Lower leg skin (tissue), 4 donors: ENCODE measurements at places on chromosomes 7 and 10. TPM values are rescaled to one million over a fixed set of nuclear protein-coding genes. Genes with fewer than 3 reads are reported as not detected.

DNA sequence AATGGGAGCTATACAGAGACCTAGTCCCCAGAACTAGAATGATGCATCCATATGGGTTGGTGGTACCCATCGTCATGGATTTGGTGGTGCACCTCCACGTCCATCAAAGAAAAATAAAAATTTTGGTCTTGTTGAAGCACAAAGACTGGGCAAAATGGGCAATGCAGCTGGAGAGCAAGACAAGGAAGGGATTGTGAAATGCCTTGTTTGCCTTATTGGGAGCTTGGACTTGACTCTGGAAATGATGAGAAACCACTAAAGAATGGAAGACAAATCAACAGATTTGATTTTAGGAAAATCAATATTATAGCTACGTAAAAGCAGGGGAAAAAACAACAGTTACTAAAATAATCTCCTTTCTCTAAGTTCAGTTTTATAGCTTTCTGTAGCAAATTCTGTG, 150.9 kb downstream of the CPED1 start:
- no peak for DNase-seq

DNA sequence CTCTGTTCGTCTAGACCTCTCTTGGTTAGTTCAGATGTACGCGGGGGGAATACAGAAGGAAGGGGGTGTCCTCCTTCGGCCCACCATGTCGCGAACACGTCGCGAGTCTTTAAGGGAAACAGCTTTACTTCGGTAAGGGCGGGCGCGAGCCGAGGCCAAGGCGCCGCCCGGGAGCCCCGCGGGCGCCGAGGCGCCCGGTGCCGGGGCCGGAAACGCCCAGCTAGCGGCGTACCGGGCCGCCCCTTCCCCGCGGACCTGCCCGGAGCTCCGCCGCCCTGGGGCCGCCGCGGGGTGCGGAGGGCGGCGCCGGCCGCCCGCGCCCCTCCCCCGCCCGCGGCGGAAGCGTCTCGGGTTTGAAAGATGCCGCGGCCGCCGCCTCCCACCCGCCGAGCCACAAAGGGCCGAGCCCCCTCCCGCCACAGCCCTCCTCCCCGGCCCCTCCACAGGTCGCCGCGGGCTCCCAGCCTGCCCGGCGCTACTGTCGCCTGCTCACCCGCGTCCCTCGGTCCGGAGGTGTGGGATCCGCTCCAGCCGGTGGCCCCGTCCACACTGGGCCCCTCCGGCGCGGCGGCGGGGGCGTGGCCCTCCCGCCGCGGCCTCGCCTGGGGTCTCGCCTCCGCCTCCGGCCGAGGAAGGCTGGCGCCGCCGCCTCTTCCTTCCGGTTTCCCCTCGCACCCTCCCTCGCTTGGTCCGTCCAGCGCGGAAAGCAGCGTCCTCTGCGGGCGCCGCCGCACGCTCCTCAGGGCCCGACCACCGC, at the start of gene KBTBD2:
TSS of gene KBTBD2 (minus strand) at position 718 of the 757 bp plus-strand sequence. CDS start 12,156 bp downstream, outside the sequence.
- DNase-seq: peak; percentile 79

GRCh38 chr7:90839316-90839715, 243.2 kb downstream of the CDK14 start:
- DNase-seq: no peak

DNA sequence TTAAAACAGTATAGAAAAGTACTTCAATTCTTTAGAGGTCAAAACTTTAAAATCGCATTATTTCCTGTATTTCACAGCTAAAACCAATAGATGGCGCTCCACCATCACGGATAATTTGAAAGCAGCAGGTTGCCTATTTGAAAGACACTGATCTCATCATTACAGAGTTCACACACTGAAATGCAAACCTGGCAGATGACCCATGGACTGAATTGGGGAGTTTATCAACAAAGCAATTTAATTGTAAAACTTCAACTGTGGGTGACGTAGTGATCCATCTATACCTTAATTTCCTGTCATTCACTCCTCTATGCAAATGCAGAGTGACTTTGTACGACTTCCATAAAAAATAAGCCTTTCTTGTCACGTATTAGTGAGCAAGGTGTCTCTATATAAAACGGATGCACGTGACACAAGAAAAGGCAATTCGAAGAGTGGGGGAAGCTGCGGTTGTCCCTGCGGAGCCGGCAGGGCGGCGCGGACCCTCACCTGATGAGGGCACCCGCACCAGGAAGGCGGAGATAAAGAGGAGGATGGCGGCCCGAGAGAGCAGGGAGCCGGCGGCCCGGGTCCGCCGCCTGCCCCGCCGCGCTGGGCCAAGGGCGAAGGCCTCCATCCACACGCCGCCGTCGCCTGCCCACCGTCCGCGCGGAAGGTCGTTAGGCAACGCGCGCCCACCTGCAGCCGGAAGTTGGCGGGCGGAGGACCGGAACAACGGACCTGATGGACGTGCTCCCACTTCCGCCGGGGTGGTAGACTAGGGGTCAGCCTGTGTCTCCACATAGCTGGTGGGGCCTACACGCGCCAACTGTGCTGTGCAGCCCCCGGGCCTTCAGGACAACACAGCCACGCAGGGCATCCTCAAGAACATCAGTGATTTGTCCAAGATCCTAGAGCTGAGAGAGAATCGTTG, at the start of gene ZPBP:
TSS of gene ZPBP (minus strand) at position 668 of the 913 bp plus-strand sequence. CDS start at position 616, 52 bp downstream.
- no peak for DNase-seq

DNA sequence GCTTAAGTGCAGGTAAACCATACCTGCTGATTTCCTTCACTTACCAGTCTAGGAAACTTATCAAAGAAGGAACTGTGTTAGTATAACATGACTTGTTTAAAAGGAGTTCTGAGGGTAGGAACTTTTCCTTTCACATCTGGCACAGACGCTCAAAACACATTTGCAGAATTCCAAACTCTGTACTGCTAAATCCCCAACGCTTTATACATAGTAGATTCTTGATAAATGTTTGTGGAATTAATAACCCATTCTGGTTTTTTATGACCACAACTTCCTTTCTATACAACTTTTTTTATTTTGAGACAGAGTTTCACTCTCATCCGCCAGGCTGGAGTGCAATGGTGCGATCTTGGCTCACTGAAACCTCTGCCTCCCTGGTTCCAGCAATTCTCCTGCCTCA, 7.7 kb upstream of the TRUB1 start:
- DNase-seq: no peak

- DNase-seq: no peak
These were observed 17.6 kb downstream of the APBB1IP start for GRCh38 chr10:26455567-26456315.

ZNF804B gene
- total RNA-seq: not detected

- DNase-seq: no peak
These were observed 86.2 kb upstream of the DYNC1I1 start for GRCh38 chr7:95686109-95686508.

PTF1A gene
- not detected for total RNA-seq

GRCh38 chr7:41134300-41135255, 568.3 kb downstream of the INHBA start:
- no peak for DNase-seq

EIF4EBP2 gene
- 63.2 TPM for total RNA-seq

DNA sequence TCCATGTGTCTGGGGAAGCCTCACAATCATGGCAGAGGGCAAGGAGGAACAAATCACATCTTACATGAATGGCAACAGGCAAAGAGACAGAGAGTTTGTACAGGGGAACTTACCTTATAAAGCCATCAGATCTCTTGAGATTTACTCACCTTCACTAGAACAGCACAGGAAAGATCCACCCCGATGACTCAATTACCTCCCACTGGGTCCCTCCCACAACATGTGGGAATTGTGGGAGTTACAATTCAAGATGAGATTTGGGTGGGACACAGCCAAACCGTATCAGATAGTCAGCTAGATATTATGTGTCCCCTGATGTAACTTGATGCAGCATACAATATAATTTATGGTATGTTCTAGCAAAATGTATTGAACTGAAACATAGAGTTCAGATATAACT, 14.1 kb upstream of the CEP41 start:
- DNase-seq: no peak

AS3MT gene
- total RNA-seq: 4.1 TPM

DNA sequence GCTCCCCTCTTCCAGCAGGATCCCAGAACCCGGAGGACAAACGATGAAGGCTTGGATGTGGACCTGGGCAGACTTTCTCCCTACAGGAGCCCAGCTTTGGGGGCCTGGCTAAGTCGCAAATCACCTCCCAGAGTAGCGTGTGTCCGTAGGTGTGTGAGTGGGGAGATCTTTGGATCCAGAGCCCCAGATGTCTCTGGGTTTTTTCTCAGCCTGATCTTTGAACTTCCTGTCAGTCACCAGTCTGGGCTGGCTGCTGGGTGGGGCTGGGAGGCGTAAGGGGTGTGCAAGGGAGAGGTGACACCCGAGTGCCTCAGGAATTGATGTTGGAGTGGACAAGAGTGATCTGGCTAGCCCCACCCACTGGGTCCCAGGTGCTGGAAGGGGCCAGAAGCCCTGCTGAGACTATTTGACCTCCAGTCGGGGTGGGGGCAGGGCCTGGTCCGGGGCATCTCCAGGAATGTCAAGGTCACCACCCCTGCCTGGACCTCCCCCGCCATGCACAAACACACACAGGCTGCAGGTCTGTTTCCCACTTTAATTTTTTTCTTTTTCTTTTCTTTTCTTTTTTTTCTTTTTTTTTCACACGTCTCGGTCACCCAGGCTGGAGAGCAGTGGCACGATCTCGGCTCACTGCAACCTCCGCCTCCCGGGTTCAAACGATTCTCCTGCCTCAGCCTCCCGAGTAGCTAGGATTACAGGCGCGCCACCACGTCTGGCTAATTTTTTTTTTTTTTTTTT, at the start of gene MOGAT3:
TSS of gene MOGAT3 (minus strand) at position 175 of the 738 bp plus-strand sequence. CDS start 182 bp downstream, outside the sequence.
- DNase-seq: no peak

GRCh38 chr7:29969738-29970137, 19.9 kb downstream of the SCRN1 start:
- no peak for DNase-seq

DNA sequence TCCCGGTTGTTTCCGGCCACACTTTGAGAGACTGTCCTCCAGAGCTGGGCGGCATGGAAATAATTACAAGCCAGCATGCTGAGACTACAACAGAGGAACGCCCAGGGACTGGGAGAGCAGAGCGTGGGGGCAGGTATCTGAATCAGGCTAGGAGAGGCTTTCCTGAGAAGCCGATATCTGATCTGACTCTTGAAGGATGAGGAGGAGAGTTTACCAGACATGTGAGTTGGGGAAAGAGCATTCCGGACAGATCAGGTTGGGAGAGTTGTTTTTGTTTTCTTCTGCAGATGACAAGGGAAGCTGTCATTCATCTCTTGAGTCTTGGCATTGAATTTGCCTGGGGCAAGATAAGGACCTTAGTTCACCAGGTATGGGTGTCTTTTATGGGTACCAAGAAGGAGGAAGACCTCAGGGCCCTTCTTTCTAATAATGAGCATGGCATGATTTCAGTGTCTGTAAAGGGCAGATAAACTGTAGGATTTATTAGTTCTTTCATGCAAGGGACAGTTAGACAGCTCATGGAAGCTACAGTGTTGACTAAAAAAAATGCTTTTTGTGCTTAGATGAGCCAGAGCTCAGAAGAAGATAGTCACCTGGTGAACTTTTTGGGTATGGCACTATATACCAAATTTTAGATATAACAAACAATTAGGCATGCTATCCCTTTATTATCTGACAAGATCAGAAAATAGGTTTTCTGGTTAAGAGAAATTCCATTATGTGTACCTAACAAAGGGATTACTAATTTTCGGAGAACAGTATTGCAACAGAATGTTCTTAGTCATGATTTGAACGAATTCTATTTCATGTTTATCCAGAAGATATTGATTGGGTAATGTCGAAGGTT, 36.2 kb downstream of the WBP1L start:
- DNase-seq: no peak

DNA sequence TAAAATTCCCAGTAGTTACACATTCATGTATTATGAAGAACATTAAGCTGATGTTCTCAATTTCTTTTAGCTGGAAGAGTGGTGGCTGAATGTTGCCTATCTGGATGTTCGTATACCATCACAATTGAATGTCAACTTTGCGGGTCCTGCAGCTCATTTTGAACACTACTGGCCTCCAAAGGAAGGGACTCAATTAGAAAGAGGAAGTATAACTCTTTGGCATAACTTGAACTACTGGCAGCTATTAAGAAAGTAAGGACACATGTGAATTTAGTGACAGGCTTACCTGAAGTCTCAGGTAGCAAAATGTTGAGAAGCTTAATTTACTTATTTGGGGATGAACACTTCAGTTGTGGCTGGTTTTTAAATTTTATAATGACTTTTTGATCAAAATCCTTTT, 15.9 kb downstream of the CROT start:
- no peak for DNase-seq

DNA sequence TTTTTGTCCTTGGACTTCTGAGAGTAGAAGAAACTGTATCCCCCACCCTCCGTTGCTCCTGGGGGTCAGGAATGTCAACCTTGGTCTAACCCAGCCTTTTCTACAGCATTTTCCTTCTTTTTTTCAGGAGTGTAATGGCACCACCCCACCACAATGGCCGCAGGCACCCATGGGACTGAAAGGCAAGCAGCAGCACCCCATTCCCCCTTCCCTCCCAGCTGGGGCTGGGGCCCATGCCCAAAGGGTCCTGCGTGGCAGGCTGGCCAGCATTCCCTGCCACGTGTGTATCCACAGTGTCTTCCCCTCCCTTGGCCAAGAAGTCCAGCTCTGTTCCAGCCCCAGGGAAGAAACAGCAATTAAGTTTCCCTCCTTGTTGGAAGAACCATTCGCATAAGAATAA, 106.9 kb downstream of the ZPBP start:
- DNase-seq: no peak

CLRN3 gene
- not detected for total RNA-seq
